RWPE1 (cell line): ENCODE measurements at places on chromosomes 5 and 9.

DNA sequence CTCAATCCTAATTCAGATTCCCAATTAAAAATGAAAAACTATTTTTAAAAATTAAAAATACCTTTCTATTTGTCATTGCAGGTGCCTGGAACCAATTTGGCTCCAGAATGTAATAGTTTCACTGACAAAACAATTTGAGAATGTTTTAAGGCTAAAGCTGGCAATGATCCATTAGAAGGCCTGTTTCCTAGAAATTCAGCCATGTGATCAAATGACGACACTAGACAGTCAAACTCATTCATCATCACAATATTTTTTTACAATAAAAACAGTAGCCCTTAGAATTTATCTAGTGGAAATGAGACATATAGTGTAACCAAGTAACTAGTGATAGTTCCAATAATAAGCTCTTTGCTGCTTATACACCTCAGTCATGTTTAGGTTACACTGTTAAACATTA lies 75.4 kb upstream of the MAP3K1 start:
- DNase-seq: no peak

- DNase-seq: peak; percentile 86
Measured at GRCh38 chr5:132777209-132778069, at the start of gene SEPTIN8. Gene SEPTIN8 (minus strand): TSS chr5:132777239. CDS start chr5:132777137, 102 bp downstream.

DNA sequence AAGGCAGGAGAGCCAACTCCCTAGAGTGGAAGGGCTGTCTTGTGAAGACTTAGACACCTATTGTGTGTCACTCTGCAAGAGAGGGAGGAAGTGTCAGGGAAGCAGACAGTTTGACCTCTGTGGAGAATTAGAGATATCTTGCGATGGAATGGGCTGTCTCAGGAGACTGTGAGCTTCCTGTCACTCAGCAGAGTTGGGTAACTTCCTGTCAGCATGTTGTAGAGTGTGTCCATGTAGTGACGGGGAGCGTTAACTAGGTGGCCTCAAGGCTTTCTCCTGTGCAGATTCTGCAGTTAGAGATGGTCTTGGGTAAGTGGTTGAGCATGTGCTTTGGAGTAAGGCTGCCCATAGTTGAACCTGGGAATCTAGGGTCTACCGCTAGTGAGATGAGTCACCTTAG lies 136.5 kb downstream of the KIF4B start:
- DNase-seq: no peak

- DNase-seq: no peak
Measured at GRCh38 chr9:134758949-134759607, 117.5 kb downstream of the COL5A1 start.

DNA sequence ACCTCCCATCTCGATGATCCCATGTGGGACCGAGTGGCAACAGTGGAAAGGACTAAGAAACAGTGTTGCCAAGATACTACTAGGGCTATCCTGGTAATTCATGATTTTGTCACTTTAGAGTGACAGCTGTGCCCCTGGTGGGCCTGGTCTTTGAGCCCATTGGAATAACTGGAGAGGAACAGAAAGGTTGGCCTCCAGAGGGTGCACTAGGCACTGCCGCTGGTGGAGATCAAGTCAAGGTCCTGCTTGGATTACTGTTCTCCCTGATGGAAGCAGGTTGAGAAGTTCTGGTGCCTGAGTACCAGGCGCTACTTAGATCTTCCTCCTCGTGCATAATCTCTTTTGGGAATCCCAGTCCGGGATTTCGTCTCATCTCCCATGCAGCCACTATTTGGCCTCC lies 129.6 kb downstream of the SEC61B start:
- DNase-seq: no peak

- DNase-seq: no peak
Measured at GRCh38 chr5:179316982-179317381, 28.3 kb downstream of the ADAMTS2 start.

DNA sequence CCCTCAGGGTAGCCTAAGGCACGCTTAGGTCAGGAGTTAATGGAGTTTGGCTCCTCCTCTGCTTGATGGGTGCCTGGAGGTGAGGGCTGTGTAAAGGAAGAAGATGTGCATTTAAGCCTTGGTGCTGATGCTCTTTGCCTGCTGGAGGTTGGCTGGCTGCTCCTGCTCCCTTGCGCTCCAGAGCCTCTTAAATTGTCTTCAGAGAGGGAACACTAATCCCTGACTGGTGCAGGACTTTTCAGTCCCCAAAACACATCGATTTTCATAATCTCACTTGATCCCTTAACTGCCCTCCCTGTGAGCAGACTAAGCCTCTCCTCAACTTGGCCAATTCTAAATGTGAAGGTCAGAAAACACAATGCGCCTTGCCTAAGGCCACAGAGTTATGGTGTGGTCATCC lies 16.2 kb upstream of the TCOF1 start:
- no peak for DNase-seq

- DNase-seq: no peak
Measured at GRCh38 chr5:1317921-1318565, 23.2 kb upstream of the TERT start.

GRCh38 chr5:143106174-143106573 lies 297.3 kb downstream of the NR3C1 start:
- DNase-seq: peak; percentile 64

GRCh38 chr9:109072133-109072692 lies 47.5 kb downstream of the TMEM245 start:
- no peak for DNase-seq

GRCh38 chr5:171627936-171628632 lies 157.5 kb upstream of the SMIM23 start:
- no peak for DNase-seq

DNA sequence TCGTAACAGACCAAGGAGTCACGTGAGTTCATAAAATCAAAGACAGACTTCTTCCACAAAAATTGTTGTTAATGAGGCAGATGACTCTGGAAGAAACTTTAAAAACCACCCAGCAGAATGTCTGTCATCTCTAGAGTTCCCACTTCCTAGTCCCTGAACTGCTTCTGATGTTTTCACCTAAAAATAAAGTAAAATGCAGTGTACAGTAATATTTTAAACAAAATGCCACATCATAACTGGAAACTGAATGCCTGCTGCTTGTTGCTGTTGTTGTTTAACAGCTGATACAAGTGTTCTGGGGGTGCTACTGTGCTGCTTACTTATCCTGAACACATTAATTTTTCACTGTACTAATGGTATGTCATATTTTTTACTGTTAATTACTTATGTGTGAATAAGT lies 577.2 kb downstream of the MTRR start:
- DNase-seq: no peak

GRCh38 chr9:131950487-131950886 lies 129.2 kb downstream of the MED27 start:
- no peak for DNase-seq

DNA sequence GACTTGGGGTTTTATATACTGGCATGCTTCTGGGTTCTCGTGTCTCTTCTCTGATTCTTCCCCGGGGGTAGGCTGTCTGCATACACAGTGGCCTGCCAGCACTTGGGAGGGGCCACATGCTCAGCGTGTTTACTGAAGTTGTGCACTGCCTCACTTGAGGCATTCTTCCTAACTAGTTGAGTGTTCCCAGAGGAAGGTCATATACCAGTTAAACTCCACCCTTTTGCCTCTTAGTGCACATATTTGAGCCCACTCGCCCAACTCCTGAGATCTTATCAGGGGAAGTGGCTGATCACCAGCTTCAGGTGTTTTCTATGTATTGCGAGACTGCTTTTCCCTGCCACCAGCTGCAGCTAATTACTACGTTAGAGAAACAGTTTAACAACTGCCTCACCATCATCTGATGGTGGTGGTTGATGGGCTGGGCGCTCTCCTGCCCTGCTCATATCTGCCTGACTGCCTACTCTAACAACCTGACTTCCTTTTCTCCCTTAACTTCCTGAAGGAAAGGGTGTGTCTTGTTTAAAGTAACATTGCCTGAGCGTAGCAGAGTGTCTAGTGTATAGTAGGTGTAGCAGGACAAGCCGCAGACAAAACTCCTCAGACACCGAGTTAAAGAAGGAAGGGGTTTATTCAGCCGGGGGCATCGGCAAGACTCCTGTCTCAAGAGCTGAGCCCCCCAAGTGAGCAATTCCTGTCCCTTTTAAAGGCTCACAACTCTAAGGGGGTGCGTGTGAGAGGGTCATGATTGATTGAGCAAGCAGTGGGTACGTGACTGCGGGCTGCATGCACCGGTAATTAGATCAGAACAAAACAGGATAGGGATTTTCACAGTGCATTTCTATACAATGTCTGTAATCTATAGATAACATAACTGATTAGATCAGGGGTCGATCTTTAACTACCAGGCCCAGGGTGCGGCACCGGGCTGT lies 60.1 kb upstream of the CLINT1 start:
- DNase-seq: no peak

GRCh38 chr9:129280236-129280622 lies 102.2 kb upstream of the IER5L start:
- DNase-seq: no peak

DNA sequence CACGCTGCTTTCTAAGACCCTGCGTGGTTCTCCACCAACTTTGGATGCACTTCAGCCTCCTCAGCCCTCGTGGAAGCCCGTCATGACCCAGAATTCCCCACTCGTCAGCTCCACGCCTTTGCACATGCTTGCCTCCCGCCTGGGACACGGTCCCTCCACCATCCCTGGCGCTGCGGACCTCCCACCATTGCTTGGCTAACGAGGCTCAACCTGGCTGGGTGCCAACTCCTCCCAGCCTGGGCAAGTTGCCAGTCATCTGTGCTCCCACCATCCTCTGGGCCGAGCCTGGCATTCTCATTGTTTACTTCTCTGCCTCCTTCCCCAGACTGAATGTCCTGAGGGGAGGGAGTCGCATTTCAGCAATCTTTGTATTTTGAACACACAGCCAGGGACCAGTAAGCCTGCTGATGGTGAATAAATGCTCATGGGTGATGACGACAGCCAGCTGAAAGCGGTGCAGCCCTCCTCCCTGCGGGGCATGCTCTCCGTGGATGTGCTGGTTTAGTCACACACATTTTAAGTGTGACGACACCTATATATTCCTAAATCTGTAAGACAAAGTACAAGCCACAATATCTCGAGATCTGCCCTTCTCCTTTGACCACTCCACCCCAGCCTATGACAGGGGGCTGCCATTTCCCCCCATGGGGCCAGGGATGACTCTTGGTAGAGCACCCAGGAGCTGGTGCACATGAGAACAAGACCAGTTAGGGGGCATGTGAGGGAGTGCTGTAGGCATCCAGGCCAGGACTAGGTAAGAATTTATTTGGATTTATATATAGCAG lies 37.6 kb downstream of the ANKRD33B start:
- peak; percentile 93 for DNase-seq

GRCh38 chr5:171641891-171642290 lies 143.7 kb upstream of the SMIM23 start:
- DNase-seq: no peak

DNA sequence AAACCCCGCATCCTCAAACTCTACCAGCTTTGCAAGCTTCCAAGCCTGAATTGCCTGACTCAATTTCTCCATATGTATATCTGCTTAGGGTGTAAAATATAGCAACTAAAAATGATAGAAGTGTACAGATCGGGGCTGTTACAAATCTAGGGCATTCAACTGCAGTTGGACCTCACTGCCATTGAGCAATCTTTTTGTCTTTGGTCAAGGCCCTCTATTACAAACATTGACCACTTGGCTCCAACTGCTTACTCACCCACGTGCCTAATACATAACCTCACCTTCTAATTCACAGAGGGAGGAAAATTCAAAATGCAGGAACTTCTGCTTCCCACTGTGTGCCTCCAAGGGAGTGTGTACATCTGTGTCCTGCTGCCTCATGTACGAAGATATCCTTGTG lies 10.0 kb downstream of the LRRC70 start:
- DNase-seq: no peak

DNA sequence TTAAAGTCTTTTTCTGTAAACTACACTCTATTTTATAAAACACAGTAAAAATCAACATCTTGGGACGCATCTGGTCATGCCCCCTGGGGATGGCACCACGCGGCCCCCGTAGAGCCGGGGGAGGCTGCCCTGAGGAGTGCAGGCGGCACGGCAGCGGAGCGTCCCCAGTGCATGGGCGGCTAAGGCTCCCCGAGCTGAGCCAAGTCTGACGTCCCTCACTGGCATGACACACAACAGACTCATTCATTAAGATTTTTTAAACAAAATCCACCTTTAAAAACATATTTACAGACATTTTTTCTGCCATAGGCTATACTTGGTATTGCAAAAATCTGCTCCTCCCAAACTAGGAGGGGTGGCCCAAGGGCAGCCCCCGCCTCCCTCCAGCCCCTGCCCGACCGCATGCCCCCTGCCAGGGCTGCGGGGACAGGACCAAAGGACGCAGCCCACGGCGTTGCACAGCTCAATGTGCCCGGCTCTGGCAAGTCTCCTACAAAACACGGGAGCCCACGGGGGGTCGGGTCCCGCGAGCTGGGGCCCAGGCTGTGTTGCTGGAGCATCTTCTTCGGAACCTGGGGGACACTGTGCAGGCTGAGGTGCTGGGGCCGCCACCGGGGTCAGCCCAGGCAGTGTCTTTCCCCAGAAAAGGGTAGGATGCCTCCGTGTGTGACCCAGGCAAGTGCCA lies 11.8 kb upstream of the SEC16A start:
- no peak for DNase-seq

DNA sequence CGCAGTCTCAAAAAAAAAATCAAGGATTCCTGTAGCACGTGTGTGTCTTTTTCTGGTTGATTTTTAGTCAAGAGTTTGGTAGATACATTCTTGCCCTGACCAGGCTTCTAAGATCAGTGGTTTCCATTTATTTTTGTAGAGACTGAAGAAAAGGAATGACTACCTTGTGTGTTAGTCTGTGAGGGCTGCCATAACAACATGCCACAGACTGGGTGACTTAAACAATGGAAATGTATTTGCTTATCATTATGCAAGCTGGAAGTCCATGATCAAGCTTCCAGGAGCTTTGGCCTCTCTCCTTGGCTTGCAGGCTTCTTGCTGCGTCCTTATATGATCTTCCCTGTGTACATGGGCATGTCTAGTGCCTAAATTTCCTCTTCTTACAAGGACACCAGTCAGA lies 127.0 kb downstream of the CCDC192 start:
- no peak for DNase-seq

DNA sequence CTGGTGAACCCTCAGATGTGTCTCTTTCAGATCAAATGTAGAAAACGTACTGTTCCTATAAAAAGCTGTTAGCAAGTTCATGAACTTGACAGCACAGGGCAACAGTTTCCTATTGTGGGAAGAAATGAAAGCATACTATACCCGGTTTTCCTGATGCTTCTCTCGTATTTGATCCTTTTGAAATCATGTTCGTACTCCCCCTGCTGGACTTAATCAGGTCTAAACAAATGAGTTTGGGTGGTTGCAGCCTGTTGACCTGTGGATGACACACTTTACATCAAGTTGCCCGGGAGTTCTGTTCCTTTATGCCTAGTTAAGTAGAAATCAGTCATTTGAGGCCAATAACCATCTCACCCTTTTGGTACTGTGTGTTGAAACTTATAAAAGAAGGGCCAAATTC lies 1992.3 kb downstream of the MAT2B start:
- DNase-seq: peak; percentile 37

GRCh38 chr9:115914291-115914690 lies 239.3 kb upstream of the PAPPA start:
- DNase-seq: no peak

- DNase-seq: no peak
Measured at GRCh38 chr9:111236332-111236731, 93.7 kb downstream of the OR2K2 start.

- no peak for DNase-seq
Measured at GRCh38 chr5:167767795-167768194, 523.6 kb upstream of the WWC1 start.
